ENCODE measurements at places on chromosomes 1 and 21.

DNA sequence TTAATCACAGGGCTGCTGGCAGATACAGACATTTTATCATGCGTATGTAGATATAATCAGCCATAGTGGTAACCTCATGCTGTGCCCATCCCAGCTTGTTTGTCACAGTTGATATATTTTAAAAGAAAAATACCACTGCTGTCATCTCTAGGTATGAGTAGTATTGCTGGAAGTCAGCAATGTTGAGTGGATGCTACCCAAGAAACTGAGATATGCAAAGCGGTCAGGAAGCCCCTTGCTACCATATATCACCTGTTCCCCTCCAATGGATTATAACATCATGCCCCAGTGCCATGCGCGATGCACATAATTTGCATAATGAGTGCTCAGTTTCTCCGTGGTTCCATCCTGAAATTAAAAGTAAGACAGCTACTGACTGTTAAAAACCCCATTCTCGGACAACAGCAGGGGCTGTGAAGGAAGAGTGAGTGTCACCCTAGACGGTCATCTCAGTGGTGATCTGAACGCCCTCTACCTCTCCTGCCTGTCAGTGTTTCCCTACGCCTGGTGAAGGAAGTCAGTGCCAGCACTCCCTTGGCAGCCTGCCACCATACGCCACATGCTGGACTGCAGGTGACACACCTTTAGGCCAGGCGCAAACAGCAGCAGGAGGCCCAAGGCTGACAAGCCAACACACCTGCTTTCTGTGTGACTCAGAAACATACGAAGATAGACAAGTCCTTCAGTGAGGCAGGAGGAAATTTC lies 2.7 kb downstream of the IL10RB start:
- no peak for DNase-seq

- no peak for DNase-seq
Observed at GRCh38 chr1:154886281-154887015, 16.4 kb upstream of the KCNN3 start.

DNA sequence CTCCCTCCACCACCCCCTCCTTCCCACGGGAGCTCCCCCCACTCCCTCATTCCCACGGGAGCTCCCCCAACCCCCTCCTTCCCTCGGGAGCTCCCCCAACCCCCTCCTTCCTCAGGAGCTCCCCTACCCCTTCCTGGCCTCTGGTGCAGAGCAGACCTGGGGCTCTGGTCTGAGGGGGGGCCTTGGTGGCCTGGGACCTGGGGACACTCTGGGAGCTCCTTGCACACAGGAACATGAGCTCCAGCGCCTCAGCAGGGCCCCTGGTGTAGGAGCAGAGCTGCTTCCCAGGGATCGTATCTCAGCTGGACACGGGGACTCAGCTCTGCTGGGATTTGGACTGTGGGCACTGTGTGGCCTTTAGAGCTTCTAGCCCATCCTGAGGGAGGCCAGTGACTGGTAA lies 19.7 kb upstream of the PRSS38 start:
- no peak for DNase-seq

- DNase-seq = no peak
Observed at GRCh38 chr1:227192163-227192562, 126.1 kb downstream of the CDC42BPA start.

GRCh38 chr21:44919111-44919912 lies 1.4 kb downstream of the ITGB2 start:
- DNase-seq = no peak

DNA sequence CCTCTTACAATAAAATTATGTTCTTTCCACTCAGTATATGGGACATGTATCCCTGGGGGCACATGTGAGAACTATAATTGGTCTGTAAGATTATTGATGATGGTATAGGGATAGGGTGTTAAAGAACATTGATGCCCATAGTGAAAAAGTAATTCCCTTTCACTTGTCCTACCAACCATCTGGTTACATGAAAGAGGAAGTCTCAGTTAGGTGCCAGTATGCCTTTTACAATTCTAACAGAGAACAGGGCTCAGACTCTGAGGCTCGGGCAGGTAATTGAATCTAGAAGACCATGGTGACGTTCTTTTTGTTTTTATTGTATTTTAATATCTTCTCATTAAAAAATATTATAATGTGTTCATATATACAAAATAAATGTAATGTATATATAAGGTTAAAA lies 113.6 kb downstream of the FGGY start:
- no peak for DNase-seq
